ENCODE measurements at places on chromosomes 6 and 20.

GRCh38 chr20:11296951-11297350 lies 620.7 kb upstream of the BTBD3 start:
- DNase-seq: no peak

DNA sequence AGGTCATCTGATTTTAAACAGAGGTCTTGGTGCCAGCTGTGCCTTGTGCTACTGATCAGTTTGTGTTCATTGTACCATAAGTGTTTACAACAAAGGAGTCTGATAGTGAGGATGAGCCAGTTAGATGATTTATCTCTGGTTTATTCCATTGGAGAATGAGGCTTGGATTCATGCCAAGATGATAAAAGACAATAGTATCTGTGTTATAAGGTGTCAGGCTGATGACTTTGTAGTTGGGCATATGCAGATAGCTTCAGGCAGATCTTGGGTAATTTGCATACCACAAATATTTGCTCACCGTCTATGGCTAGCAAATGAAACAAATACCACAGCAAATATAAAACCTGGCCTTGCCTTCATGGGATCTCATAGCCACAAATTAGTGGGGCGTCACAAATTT lies 43.3 kb upstream of the PHACTR2 start:
- no peak for DNase-seq

- no peak for DNase-seq
Observed at GRCh38 chr6:163352011-163352685, 62.4 kb upstream of the QKI start.

- peak; percentile 73 for DNase-seq
Observed at GRCh38 chr6:150915880-150916265, 50.4 kb downstream of the MTHFD1L start.

DNA sequence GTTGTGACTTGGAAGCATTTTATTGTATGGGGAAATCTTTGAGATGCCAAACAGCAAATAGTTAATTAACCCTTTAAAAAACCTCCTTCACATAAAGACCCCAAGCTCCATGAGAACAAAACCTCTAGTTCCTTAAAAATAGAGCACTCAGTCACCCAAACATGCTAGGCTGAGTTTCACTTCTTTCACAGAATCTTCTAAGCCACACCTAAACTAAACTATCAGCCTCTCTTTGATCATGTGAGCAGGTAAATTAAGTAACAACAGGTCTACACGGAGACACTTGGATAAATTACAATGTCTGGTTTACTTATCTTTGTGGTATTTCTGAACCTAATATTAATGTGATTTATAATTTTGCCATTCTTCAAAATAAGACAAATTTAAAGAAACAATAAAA lies 205.2 kb upstream of the MARCKS start:
- DNase-seq: no peak

- DNase-seq: no peak
Observed at GRCh38 chr20:63579017-63579694, 5.1 kb upstream of the HELZ2 start.

- DNase-seq: no peak
Observed at GRCh38 chr6:26024651-26025046, 62.0 kb downstream of the TRIM38 start.

DNA sequence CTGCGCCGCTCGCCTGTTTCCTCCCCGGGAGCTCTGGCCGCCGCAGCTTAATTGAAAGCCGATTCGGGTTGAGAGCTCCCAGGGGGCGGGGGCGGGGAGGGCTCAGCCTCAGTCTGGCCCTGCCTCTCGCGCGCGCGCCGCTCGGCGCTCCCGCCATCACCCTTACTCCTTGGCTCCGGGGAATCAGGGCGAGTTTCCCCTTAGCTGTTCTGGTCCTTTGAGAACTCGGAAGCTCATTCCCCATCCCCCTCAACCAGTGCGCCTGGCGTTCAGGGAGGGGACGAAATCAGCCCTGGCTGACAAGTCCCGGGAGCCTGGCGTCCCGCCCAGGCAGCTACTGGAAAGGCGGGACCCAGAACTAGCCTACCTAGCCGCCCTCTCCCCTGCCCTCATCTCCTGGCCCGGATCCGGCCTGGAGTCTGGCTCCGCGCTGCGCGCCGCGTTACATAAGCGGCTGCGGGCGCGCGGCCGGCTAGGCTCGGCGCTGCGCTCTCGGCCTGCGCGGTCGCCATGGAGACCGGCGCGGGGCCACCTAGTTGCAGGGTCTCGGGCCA lies 2.8 kb downstream of the SLC12A5 start:
- no peak for DNase-seq

DNA sequence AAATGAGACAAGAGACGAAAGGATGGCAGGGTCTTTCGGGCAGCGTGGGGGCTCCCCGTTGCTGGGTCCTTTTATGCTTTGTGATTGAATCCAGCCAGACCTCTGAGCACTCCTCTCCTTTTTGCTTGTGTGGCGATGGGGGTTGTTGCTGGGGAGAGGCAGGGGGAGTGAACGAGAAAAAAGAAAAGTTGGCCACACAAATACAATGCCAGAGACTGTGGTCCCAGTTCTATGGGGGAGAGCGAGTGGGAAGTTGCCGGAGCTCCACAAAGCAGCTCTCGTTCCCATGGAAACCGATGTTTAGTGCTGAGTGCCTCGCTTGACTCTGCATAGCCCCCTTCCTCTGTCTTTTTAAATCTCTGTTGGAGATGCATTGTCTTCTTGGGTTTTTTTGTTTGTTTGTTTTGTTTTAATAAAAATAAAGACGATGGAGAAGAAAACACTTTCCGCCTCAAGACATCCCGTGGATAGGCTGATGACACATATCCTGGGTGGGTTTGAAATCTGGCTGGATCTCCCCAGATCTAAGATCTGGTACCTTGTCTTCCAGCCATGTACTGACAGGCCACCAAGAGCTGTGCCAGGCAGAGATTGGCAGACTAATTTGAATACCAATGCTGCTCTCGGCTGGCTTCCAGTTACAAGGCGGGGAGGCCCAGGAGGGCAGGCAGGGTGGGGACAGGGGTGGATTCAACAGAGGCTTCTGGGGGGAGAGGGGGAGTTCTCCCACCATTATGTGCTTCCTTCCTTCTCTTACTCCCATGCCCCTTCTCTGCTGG lies 529.3 kb downstream of the QKI start:
- DNase-seq: no peak

DNA sequence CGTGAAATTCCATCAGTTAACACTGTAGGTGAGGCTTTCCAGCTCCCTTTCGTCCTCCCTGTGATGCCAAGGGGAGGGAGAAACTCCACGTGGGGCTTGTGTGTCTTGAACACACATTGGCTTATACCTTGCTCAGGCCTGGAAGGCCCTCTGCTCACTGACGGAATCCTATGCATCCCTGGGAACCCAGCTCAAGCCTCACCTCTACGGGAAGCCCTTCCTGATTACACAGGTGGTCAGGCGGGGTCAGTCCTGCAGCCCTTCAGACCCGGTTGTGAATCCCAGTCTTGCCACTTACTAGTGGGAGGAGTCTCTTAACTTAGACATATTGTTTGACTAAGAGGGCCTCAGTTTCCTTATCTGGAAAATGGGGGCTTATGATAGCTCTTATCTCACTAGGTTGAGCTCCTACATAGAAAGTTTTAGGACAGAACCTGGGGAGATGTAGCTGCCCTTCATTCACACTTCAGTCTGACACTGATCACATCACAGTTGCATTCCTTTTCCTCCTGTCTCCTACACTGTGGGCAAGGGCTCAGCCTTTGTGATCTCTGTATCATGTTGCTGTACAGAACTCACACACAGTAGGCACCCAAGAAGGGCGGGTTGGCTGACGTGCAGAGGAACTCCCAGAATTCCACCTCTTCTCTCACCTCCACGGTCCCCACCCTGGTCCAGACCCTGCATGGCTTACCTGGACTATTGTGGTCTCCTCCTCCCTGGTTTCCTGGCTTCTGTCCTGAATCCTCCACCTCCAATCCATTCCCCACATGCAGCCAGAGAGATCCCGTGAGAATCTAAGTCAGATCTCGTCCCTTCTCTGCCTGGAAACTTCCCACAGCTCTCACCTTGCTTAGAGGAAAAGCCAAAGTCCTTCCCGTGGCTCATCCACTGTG lies 129.6 kb downstream of the CEBPB start:
- DNase-seq: no peak

GRCh38 chr6:73523434-73524123 lies 2.7 kb upstream of the EEF1A1 start:
- DNase-seq: no peak

DNA sequence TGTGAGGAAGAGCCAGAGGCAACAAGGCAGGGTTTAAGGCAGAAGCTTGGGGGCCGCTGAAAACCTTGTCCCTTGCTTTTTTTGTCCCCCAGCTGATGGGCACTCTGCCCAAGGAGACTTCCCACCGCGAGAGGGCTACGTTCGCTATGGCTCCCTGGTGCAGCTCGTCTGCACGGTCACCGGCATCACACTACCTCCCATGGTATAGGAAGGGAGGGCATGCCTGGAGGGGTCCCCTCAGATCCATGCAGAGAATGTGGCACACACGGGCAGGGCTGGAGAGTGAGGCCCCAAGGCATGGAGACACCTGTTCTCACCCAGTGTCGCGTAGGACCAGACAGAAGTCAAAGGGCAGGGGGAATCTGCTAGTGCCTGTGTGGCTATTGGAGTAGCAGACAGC lies 5.8 kb upstream of the MATN4 start:
- no peak for DNase-seq

- DNase-seq: no peak
Observed at GRCh38 chr20:42134265-42135098, 516.3 kb upstream of the CHD6 start.

DNA sequence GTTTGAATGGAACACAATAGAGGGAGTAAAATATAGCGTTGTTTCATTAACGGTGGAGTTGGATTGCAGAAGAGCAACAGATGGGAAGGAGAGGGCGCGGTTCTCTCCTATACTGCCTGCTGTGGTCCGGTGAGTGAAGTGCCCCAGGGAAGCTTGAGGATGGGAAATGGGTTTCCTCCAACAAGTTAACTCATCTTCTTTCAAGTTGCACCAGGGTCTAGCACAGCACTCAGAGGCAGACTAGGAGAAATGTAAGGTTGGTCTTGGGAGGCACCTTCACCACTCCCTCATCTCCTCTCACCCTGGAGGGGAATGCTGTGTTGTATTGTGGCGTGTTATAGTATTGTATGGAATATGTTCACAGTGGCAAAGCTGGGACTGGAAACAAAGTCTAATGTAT lies 96.9 kb upstream of the SLC24A3 start:
- DNase-seq: no peak

DNA sequence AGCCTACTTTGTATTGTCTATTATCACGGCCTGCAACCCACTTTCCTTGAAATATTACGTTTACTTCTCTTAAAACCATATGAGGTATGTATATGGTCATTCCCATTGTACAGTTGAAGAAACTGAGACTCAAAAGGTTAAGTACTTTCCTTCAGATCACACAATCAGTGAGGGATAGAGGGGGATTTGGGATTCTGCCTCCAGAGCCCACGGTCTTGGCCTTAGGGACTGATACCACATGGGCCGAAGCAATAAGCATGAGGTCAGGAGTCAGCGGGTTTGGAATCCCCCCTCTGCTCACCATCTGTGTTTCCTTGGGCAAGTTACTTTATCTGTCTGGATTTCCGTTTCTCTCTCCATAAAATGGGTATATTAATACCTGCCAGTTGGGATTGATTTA lies 19.4 kb upstream of the EPB41L1 start:
- no peak for DNase-seq

DNA sequence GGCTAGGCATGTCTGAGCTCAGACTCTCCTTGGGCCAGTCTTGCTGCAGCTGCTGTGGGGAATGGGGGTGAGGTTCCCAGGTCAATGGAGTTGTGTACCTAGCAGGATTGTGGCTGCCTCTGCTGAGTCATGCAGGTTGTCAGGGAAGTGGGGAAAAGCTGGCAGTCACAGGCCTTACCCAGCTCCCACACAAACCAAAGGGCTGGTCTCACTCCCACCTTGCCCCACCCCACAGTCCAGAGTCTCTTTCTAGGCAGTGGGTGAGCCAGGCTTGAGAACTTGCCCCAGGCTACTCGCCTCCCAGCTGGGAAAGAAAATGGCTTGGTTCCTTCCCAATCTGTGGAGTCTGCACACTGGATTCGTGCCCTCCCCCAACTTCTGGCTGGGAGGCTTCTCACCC lies 65.7 kb downstream of the SCP2D1 start:
- no peak for DNase-seq

DNA sequence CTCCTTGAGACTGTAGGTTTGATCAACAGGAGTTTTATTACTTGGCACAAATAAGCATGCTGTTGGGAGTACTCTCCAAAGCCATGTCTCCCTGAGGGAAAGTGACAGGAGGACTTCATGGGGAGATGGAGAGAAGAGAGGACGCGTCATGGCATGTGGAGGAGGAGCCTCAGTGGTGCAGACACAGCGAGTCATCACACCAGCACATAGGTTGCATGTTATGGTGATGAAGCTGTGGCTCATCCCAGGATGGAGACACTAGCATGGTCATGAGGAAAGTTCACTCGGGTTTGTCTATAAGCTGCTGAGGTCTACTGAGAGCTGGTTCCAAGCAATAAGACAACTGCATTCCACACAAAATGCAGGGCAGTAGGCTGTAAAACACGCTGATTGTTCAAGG lies 13.2 kb upstream of the SSTR4 start:
- no peak for DNase-seq

GRCh38 chr20:32920530-32921298 lies 62.0 kb downstream of the EFCAB8 start:
- no peak for DNase-seq

DNA sequence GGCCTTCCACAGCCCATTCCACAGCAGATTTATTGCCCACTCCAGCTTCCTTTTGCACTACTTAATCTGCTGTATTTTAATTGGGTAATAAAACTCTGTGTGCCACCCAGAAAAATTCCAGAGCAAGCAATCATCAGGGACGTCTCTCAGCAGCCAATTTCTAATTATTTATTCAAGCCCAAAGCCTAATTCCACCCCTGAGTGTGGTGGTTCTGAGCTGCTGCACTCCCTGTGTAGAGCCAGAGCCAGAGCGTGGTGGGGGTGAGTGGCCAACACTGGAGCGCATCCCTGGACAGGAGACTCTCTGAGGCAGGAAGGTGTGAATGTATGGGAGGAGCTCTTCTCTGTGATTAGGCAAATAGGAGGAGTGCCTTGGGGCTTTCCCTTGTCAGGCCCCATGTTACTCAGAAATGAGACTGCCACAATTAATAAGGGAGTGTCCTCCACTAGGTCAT lies 66.1 kb downstream of the CD24 start:
- no peak for DNase-seq

DNA sequence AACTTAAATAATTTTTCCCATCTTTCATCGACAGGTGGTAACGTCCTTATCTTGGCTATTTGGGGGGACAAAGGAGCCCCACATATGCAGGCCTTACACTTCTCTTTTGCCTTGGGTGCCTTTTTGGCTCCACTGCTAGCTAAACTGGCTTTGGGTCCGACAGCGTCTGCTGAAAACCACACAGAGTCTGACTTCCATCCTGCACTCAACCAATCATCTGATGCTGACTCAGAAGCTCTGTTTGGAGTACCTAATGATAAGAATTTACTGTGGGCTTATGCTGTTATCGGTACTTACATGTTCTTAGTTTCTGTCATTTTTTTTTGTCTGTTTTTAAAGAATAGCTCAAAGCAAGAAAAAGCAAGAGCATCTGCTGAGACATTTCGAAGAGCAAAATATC lies 178.5 kb downstream of the SLC16A10 start:
- no peak for DNase-seq

Measured in fibroblast of skin of left quadriceps (primary cell).